ENCODE measurements at places on chromosomes 2 and 18.

GRCh38 chr2:62870966-62871365 lies 165.5 kb downstream of the EHBP1 start:
- no peak for DNase-seq

DNA sequence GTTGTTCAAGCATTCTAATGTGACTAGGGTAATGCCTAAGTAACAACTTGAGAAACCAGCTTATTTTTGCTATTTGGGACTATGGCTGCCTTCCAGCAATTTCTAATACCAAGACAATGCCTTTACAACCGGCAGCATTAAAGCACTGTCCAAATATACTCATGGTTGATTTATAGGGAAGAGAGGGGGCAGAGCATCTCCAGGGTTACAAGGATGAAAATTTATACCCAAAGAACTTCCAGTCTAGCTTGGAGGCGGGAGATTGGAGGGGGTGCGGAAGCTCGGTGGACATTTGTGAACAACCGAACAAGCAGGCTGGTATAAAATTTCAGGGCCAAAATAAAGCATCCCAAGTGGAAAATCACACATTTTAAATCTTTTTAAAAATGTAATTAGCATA lies 294.9 kb upstream of the STON1 start:
- DNase-seq: peak; percentile 85

DNA sequence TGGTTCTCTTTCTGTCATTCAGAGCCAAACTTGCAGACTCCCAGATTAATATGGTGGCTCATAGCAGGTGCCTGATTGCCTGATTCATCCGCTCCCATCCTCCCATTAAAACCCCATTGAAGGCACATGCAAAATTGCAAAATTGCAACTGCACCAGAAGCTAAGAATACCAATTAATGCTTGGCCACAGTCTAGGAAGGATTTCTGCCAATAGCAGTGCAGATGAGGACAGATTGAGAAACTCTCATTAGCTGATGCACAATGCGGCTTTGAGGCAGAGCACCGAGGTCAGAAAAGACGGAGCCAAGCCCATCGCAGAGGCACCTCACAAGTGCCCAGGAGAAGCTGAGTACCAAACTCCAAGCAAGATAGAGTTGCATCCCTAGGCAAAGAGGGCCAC lies 172.8 kb downstream of the ARL4C start:
- DNase-seq: no peak

- no peak for DNase-seq
Measured at GRCh38 chr2:156321243-156321904, 11.1 kb downstream of the NR4A2 start.

DNA sequence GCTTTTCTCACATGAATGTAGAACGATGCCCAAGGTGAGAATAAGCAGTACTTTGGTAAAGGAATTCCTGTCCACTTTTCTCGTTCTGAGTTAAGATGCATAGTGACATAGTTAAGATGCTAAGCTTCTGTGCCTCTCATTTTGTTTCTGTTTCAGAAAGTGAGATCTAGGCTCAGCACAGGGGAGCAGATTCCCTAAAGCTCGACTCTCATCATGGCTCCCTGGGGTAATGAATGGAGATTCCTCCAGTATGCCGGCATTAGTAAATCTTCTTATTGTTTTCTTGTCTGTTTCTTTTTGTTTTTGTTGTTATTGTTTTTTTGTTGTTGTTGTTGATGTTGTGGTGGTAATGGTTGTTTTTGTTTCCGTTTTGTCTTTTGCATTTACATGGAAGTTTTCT lies 225.4 kb downstream of the LRRTM4 start:
- DNase-seq: no peak

DNA sequence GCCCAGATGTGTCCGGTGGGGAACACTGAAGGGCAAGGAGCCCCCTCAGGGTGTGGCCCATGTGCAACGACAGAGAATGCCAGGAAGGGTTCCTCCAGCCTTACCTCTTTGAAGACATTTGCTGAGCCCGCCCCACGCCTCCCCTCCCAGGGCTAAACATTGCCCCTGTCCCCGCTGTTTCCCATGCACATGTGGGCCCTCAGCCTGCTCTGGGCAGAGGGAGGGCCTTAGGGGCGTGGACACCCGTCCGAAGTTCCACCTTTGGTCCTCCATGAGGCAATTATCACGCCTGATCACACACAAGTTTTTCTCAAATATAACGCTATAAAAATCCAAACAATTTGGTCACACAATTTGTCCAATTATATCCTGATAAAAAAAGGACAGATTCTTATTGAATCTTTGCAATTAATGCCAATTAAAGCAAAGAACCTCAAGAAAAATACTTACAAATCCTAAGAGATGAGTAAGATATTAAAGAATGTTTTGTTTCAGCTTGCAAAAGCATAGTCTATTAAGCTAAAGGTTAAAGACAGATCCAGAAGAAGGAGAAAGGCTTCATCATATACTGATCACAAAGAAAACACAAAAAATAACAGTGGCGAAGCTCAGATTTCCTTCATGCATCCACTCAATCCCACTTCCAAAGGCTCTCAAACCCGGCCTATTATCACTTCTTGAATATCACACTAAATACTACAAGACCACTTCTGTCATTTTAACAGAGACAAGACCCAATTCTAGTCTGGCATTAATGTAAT lies 55.2 kb upstream of the LDLRAD4 start:
- peak; percentile 6 for DNase-seq

DNA sequence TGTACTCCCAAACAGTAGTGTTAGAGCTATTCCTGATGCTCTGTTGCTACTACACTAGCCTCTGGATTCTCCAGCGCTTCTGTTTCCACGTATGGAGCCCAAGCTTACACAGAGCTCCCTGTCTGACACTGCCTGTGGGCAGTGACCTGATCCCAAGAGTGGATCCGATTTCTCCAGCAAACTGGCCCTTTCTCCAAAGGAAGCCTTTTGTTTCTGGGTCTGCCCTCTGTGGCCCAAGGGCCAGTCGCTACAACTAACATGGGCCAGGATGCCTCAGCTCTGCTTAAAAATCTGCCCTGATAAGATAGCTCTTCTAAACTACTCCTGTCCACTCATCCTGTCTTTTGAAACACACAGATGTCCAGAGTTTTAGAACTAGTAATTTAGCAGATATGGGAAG lies 172.6 kb upstream of the NRP2 start:
- no peak for DNase-seq

- DNase-seq: no peak
Measured at GRCh38 chr18:62510789-62511188, 12.0 kb upstream of the ZCCHC2 start.

- DNase-seq: no peak
Measured at GRCh38 chr2:239393388-239393940, 7.4 kb downstream of the HDAC4 start.

- DNase-seq: no peak
Measured at GRCh38 chr2:10237392-10238321, 65.0 kb upstream of the HPCAL1 start.

DNA sequence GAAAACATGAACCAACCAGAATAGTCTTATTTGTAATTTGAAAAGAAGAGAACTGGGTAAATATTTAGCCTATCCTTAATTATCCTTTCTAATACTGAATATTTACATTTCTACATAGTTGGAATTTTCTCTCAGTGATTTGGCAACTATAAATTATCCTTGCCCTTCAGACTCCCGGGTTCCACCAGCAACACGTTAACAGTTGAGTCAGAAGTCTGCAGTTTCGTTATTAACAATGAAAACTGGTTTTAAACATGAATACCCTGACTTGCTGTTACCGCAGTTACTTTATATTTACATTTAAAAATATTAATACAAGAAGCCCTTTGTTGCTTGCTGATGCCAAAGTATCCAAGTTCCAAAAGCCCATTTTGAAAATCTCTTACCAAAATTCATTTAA lies 673.0 kb downstream of the ARHGAP15 start:
- no peak for DNase-seq

DNA sequence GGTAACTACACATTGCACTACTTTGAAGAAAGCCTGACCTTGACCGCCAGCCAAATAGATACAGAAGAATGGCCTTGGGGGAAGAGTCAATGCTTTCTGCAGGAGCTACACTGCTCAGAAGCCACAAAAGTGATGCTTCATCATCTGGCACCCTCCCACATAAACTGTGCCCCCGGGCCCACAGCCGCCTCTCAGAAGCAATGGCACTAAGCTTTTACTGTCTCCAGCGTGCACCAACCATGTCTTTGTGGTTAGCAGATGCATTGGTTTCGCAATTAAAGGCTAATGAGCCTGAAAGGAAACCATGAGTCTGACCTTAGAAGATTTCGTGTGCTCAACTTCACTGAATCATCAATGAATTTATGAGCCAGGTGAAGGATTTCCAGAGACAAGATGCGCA lies 209.4 kb upstream of the TRIB2 start:
- DNase-seq: no peak

All from NCI-H1092 treated with DMSO at 0.1 percent for 48 hours (cell line).